Activated CD4-positive, alpha-beta T cell treated with anti-CD3 and anti-CD28 coated beads, Interleukin-2, Interleukin-4, amounts not matched to agents 100 ng/mL and 50 ng/mL, durations not matched to agents 16 hours and 8 hours (primary cell): ENCODE measurements at places on chromosomes 11 and 22.
A peak's percentile ranks its signal among the peaks of the same experiment; 100 is the strongest.

GRCh38 chr11:110564676-110565356 lies 135.1 kb downstream of the FDX1 start:
- no peak for DNase-seq

- no peak for DNase-seq
These were observed 6.5 kb downstream of the KBTBD3 start for GRCh38 chr11:106070606-106071005.

DNA sequence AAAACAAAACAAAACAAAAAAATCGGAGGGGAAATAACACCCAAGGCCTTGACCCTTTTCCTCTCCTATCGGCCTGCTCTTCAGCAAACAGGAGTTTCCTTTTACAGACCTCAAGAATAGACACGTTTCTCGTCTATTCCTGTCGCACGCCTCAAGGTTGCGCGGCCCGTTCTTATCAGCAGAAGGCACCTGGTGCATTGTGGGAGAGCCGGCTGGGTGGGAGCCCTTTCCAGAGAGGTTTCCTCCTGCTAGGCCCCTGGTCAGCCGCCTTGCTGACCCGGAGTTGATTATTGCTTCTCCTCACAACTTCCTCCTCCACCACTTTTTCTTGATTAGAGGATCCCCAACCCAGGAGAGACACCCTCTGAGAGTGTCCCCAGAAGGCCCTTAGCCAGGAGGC lies 497.3 kb downstream of the MIAT start:
- no peak for DNase-seq

DNA sequence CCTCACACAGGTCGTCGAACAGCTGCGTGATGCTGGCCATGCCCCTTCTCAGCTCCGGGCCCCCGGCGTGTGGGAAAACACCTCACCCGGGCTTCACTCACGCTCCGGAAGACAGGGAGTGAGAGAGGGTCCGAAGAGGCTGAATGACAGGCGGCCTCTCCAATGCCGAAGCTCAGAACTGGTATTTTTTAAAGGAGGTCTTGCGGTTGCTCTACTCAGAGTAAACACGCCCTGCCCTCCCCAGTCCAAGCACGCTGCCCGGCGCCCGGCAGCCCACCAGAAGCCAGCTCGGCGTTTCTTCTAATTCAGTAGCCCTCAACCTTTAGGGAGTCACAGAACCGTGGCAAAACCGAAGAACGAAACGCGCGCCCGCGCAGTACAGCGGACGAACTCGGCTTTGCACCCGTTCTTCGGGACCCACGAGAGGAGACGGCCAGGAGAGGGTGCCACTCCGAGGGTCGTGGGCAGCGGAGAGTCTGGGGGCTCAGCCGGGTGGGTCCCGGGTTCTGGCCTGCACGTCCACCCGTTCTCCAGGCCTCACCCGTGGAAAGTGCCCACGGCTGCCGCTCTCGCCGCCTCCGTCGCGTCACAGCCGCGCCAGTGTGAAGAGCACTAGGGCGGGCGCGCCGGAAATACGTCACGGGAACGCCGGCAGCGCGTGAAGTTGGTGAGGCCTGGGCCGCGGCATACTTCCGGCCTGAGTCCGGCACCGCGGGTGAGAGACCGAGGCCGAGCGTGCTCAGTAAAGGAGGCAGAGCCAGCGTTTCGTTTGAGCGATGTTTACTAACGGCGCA lies at the start of gene TUBGCP6:
Gene TUBGCP6 (minus strand): TSS at position 604 of the 794 bp plus-strand sequence. CDS start 564 bp downstream, at position 40.
- peak; percentile 93 for DNase-seq

DNA sequence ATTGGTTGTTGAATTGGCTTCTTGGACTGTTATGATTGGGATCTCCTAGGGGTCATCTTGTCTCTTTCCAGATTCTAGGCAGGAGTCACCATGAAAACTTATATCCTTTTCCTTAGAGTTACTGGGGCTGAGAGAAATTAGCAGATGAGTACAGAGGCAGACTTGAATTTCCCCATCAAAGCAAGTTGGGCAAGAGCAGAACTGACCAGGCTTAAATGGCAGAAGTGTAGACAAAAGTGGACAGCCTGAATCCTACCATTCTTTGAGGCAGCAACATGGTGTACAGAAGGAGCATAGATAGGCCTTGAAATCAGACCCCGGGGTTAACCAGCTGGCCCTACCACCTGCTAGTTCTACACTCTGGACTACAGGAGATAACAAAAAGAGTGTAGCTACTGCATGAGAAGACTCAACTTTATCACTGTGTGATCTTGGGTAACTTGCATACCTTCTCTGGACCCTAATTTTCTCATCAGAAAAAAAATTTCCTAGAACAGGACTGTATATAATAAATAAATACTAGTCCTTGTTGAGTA lies 427.4 kb upstream of the CADM1 start:
- DNase-seq, result no peak

GRCh38 chr22:18154821-18155390 lies 4.9 kb downstream of the USP18 start:
- DNase-seq, result no peak

- DNase-seq, result no peak
These were observed 516 bp downstream of the OR52J3 start for GRCh38 chr11:5046754-5047330.

GRCh38 chr11:96200243-96200642 lies 142.8 kb downstream of the MAML2 start:
- DNase-seq, result no peak

DNA sequence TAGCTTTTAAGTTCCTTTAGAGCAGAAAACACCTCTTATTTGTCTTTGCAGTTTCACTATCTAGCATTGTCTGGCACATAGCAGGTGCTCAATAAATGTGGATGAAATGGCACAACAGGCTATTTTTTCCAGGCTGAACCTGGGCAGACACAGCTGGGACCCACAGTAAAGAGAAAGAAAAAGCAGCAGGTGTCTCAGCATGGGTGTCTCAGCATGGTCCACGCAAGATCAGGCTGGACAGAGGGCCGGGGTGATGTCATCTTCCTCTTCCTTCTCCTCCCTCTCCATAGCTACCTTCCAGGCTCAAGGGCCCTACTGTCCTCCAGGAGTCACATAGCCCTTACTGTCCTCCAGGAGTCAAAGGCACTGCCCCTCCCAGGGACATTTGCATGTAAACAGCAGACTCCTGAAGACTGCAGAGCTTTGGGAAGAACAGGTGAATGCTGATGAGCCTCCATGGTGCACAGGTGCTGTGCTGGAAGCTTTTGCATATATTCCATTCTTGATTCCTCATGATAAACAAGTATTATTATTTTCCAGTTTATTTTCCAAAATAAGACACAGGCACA lies 65.2 kb downstream of the DSCAML1 start:
- no peak for DNase-seq

- no peak for DNase-seq
These were observed 3.6 kb downstream of the C11orf87 start for GRCh38 chr11:109425554-109425953.

DNA sequence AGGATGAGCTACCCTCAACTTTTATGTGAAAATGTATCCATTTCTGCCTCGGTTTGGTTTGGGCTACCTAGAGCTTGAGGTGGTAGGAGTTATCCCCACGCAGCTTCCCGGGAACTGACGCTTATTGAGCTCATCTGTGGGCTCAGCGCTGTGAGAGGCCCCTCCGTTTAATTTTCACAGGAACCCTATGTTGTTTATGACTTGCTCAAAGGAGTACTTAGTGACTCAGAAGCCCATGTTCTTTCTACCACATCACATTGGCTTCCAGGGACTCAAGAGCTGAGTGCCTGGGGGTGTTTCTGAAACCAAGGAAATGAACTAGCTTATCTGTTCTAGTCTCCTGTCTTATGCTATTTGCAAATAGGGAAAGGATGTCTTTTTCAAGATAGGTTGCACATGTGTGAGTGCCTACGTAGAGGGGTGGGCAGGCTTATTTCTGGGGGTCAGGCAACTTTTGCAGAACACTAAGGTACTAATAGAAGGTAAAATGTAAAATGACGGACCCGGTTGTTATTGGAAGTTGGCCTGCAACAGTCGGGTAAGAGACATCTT lies 40.5 kb downstream of the MICAL2 start:
- DNase-seq, result peak; percentile 87

DNA sequence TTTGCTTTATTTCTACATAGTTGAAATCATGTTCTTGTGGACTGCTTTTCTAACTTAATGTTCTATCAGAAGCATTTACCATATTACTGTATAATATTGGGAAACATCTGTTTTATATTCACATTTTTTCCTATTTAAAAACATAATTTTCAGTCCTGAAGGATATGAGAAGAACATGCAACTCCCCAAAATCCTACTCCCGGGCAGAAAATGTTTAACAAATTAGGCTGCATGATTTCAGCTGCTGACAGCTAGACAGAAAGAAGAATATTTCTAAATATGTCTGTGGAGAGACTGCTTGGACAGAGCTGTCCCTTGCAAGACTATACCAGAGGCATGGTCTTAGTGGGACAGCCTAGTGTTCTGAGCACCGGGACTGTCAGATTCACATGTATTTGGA lies 15.7 kb upstream of the AMPD3 start:
- DNase-seq, result no peak

DNA sequence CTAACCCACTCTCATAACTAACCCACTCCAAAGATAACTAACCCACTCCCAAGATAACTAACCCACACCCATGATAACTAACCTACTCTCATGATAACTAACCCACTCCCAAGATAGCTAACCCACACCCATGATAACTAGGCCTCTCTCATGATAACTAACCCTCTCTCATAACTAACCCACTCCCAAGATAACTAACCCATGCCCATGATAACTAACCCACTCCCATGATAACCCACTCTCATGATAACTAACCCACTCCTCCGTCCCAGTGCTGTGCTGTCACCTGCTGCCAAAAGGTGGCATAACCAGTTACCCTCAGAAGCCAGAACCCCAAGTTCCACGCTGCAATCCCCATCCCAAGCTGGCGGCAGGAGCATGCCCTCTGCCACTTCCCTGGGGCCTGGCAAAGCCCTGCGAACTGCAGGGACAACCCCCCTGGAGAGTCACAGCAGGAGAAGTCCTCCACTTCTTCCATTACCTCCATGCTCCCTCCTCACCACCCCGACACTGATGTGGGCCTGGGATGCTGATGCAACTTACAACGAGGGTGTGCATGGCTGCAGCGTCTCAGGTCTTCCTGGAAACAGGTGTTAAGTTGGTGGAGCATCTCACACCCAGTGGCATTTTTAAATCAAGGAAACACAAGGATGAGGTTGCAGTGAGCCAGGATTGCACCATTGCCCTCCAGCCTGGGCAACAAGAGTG lies 30.8 kb upstream of the CELSR1 start:
- DNase-seq, result no peak
